ENCODE measurements at places on chromosomes 12 and 14.

DNA sequence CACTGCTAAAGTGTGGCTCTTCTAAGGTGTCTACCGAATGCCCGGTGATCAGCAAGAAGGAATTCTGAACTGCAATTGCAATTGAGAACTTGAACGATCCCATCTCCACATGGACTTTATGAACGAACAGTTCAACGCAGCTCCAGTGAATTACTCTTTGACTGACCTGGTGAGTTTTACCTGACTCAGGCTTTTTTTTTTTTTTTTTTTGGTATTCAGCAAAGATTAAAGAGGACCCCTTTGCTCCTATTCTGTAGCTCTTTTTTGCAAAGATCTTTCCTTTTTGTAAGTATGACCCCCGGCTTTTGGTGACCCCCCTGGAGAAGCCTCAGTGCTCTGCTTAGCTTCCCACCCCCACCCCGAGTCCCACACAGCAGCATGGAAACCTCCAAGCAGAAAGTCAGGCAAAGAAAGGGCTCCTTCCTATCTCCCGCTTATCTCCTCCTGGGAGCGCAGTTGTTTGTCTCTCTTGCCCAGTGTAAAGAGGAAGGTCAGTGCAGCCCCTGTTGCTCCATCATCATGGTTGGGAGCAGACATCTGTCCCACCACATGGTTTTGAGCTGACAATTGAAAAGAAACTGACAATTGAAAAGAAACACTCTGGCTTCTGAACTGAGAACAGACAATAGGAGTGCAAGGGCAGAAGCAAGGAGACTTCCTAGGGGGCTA lies 72.1 kb upstream of the DIO3 start:
- DNase-seq, result no peak

- no peak for DNase-seq
These were observed 11.2 kb downstream of the PDE6H start for GRCh38 chr12:14984036-14984435.

DNA sequence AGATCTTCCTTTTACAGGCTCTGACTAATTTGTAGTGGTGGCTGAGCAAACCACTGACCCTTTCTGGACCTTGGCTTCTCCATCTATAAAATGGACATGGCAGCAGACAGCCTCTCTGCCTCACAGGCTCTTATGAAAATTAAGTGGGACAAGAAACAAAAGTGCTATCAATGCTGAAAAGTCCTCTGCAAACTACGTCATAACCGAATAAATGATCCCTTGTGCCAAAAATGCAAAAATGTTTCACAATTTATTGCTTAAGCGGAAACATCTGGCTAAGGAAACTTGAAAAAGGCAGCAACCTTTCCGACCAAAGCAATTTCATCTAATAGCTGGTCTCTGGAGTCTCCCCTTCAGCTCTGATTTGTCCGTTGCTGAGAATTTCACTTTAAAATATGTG lies 108.5 kb upstream of the PLXNC1 start:
- DNase-seq, result no peak

DNA sequence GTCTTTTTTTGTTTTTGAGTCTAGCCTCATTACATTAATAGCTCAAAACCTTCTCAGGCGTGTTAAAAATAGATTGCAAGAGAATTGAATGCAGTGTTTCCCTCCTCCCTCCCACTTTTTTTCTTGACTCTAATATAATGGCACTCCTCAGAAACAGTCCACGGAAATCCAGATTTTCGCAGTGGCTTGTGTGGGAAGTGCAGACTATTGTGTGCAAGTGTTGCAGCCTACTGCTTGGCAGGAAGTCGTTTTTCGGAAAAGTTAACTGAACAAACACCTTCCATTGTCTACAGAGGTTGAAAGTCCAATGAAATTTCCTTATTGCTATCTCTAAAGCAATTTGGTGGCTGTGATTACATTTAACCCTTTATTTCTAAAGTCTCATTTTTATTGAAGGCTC lies 147.9 kb upstream of the E2F7 start:
- no peak for DNase-seq

- DNase-seq, result no peak
These were observed 37.7 kb downstream of the LRRC74A start for GRCh38 chr14:76863724-76864407.

- DNase-seq, result no peak
These were observed 22.1 kb downstream of the MOK start for GRCh38 chr14:102282751-102283465.

GRCh38 chr14:68033336-68033932 lies 213.9 kb downstream of the RAD51B start:
- DNase-seq, result no peak

DNA sequence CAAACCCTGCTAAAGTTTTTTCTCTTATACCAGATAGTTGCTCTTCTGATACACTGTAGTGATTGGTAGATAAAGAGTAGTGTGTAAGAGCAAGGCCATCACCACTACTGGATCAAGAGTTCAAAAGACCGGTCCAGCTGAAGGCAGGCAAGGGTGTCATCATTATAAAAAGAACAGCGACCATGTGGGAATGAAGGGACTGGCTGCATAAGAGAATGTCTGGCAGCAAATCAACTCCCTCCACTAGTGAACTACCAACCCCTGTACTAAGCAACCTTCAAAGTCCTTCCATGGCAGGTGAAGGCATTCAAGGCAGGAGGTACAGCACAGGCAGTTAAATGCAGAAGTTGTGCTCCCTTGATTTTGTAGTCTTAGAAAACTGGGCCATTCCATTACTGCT lies 53.5 kb downstream of the EGLN3 start:
- DNase-seq, result no peak

GRCh38 chr12:2835691-2836403 lies 1.0 kb upstream of the NRIP2 start:
- DNase-seq, result no peak

- DNase-seq, result no peak
These were observed 353.6 kb downstream of the MED13L start for GRCh38 chr12:115923851-115924250.

GRCh38 chr14:75048101-75048500 lies 3.2 kb downstream of the MLH3 start:
- DNase-seq, result no peak

GRCh38 chr12:2547273-2548044 lies 247.3 kb upstream of the FKBP4 start:
- no peak for DNase-seq

DNA sequence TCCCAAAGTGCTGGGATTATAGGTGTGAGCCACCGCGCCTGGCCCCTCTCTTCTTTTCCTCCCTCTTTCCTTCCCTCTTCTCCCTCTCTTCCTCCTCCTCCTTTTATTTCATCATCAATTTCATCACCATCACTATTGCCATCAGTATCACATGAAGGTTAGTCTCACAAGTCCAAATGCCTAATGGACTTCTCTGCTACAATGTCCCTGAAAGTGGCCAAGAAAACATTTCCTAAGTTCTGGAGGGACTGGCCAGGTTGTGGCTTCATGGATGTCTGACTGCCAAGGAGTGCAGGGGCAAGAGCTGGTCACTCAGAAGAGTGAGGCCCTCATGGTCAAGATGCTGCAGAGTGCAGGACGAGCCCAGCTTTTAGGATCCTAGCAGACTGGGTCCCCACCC lies 97.6 kb downstream of the SYNE3 start:
- DNase-seq, result no peak

GRCh38 chr12:120216742-120217605 lies 16.1 kb upstream of the RPLP0 start:
- DNase-seq, result no peak

All from activated CD8-positive, alpha-beta memory T cell treated with anti-CD3 and anti-CD28 coated beads, Interleukin-2, amount 50 U/mL, for 4 hours (primary cell).